NCI-H510A (cell line): ENCODE measurements at places on chromosomes 16 and 17.

GRCh38 chr17:929586-929985, 50.0 kb downstream of the NXN start:
- no peak for DNase-seq

GRCh38 chr16:17275076-17276009, 195.4 kb downstream of the XYLT1 start:
- DNase-seq: no peak

DNA sequence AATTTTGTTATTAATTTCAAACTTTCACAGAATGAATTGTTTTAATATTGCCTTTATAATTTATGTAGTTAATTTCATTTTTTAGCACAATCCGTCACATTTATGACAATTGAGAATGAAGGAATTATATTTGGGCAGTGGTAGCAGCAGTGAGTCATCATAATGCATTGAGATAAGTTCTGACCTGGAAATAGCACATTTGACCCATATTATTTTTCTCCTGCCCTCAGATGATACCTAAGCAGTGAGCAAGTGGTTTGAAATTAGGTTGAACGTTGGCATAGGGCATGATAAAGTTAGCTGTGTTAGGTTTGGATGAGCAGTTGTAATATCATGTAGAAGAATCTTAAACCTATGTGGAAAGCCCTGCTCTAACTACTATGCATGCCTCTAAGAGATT, 1431.3 kb upstream of the CDH8 start:
- no peak for DNase-seq

- no peak for DNase-seq
These were observed 5.5 kb downstream of the CBFA2T3 start for GRCh38 chr16:88971371-88972097.

DNA sequence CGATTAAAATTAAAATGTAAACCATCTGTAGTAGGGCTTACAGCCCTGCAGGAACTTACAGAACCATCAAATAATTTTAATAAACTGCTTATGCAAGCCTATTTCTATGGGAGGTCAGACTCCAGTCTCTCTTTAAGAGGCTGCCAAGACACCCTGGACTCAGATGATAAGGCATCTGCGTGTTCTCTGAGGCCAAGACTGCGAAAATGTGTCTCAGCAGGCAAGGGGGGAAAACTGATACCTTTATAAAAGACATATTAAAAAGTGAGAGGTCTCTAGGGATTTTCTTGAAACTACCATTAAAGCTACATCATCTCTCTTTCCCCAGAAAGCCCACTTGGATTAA, 32.2 kb downstream of the MPHOSPH6 start:
- DNase-seq: no peak

GRCh38 chr17:28177351-28177750, 134.9 kb downstream of the NLK start:
- no peak for DNase-seq

DNA sequence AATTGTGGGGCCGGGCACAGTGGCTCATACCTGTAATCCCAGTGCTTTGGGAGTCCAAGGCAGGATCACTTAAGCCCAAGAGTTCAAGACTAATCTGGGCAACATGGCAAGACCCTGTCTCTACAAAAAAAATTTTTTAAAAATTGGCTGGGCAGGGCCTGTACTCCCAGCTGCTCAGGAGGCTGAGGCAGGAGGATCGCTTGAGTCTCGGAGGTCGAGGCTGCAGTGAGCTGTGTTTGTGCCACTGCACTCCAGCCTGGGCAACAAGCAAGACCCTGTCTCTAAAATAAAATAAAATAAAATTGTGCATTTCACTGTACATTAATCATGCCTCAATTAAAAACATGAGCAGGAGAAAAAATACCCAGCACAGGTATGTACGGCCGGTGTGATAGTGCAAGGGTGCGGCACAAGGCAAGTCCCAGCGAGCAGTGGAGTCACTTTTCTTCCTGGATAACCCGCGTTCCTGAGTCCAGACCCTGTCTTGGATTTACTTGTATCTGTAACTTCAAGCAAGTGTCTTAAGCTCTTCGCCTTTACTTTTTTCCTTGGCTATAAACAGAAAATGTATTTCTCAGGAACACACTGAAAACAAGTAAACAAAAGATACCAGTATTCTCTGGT, 11.4 kb downstream of the ZDHHC7 start:
- DNase-seq: no peak

GRCh38 chr16:22948603-22949368, 134.8 kb downstream of the HS3ST2 start:
- DNase-seq: peak; percentile 47
